Stomach (tissue), 19 donors: ENCODE measurements at places on chromosomes 4 and X. TPM values are rescaled to one million over a fixed set of nuclear protein-coding genes. Genes with fewer than 3 reads are reported as not detected.

- DNase-seq, result no peak
These were observed 270.0 kb upstream of the PABPC4L start for GRCh38 chr4:134471569-134471968.

DNA sequence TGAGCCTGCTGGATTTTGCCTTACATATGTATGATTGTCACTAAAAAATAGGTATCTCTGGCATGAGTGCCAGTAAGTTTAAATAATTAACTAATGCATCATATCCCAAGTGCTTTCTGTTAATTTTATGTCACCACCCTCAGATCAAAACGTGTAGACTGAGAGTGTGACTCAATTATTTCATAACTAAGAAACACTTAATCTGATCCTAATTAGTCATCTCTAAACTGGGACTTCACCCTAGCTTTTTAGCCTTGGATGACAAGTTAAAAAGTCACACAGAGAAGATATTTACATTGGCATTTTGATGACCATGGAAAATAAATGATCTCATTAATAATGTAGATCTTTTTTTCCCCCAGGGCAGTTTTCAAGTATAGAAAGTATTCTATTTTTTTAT lies 23.1 kb upstream of the SLC6A14 start:
- DNase-seq, result no peak

- DNase-seq, result no peak
These were observed 148.4 kb downstream of the AR start for GRCh38 chrX:67692246-67692645.

DNA sequence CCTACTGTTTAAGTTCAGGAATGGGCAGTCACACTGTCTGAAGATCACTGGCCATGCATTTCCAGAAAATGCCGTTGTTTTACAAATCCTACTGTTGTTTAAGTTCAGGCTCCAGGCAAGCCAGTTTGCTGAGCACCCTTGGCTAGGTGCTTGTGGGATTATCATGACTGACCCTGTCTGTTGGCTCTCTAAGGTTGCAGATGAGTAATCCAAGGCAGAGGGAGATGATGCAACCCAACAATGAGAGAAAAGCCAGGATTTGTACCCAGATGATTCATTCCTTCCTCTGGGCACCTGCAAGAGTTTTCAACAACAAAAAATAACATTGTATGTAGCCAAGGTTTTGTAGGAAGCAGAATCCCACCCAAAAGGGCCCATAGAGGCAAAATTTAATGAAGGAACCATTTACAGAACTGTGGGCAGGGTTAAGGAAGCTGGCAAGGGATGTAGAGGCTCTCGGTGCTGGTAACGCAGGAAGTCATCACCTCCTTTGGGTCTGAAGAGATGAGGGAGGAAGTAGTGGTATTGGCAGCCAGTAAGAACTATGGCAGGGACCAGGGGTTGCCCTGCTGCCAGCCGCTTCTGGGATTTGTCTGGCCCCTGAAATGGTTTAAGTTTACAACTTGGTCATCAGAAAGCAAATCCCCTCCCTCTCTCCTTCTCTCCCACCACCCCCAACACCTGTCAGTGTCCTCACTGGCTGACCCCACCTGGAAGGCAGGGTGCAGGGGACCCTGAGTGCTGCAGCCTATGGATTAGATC lies 54.8 kb downstream of the MSX1 start:
- no peak for DNase-seq

- DNase-seq, result peak; percentile 65
These were observed 1.9 kb downstream of the BCORL1 start for GRCh38 chrX:129984111-129984958.

DNA sequence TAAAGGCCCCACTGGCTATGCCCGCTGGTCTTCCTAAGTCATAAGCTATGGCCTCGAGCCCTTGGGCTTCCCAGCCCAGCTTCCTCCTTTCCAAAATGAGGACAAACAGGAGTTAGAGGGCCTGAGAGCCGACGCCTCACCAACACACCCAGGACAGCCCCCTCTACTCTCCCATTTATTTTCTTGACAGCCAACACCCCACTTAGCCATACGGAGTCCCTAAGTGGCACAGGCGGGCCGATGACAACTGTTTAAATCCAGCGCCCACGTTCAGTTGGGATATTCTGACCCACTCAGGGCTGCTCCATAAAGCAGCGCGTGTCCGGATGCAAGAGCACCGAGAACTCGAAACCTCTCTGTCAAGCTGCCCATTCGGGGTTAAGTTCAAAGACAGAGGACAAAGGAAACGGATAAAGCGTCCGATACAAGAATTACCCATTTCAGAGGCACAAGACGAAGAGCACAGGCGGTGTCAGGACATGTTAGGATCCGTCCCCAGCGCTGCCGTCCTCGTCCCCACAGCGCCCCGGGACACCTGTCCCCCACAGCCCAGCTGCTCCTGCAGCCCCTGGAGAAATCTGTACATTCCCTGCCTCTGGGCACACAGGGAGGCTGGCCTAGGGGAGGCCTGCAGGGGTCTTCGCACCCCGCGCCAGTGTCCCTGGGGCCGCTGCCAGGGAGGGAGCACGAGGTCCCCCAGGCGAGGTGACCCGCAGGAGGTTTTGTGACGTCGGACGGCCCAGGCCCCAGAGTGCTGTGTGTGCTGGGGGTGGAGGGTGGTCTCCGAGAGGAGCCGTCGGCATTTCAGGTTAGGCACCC lies 1.2 kb downstream of the PRKX start:
- peak; percentile 63 for DNase-seq

GRCh38 chr4:39103291-39103690 lies 41.3 kb downstream of the KLHL5 start:
- DNase-seq, result no peak

GRCh38 chrX:40095583-40096394 lies 2.0 kb downstream of the BCOR start:
- DNase-seq, result peak; percentile 58

GRCh38 chr4:37054531-37055077 lies 189.9 kb upstream of the NWD2 start:
- DNase-seq, result peak; percentile 15

DNA sequence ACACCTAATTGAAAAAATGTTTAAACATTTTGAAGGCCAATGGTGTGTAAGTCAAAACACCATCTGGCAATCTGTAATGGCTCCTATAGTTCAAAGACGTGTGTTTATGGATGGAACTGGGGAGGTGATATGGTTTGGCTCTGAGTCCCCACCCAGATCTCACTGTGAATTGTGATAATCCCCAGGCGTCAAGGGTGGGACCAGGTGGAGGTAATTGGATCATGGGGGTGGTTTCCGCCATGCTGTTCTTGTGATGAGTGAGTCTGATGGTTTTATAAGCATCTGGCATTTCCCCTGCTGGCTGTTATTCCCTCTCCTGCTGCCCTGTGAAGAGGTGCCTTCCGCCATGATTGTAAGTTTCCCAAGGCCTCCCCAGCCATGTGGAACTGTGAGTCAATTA lies 52.2 kb downstream of the ADRA2C start:
- DNase-seq, result no peak

DNA sequence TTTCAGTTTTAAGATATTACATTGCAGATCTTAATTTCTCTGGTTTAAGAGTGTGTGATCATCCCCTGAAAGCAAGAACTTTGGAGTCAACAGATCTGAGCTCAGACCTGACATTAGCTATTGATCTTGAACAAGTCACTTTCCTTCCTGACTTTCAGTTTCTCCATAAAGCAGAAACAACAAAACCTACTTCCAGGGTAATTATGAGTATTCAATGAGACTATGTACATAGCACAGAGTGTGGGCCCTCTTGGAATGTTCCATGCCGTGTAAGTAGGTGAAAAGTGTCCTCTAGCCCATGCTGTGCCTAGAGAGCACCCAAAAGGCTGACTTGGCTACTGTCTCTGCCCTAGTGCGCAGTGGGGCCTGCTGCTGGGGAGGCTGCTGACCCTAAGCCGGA lies 188.0 kb upstream of the RPL34 start:
- no peak for DNase-seq

DNA sequence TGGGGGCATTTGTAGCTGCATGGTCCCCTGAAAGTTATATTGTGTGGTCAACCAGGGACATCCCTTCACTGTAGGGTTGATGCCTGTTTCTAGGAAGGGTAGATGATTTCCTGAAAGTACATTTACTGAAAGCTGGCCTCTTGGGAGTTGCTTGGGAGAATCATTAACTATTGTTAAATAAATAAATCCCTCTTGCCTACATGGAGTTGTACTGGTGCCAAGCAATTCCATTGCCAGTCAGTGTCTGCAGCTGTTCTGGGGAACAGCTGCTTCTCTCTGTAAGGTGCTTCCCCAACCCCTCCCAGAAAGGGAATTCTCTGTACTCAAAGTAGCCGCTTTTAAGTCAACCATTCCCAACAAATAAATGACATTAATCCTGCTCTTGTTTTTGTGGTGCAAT lies 51.1 kb downstream of the C4orf51 start:
- DNase-seq, result peak; percentile 76

DNA sequence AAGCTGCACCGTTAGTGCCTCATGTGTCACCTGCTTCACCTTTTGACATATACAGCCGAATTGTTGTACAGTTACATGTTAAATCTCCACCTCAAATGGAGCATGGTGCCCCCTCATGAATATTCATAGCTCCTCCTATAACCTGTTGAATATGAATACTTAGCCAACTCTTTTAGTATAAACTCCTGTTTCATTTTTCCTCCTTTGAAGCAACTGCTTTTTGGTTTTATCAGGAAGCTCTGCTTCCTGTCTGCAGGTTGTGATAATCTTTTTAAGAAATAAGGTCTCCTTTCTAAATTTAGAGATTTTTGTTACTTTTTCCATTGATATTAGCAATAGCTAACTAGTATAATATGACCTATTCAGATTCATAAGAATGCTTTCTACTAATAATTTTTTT lies 1429.2 kb upstream of the AGA start:
- DNase-seq, result no peak

DNA sequence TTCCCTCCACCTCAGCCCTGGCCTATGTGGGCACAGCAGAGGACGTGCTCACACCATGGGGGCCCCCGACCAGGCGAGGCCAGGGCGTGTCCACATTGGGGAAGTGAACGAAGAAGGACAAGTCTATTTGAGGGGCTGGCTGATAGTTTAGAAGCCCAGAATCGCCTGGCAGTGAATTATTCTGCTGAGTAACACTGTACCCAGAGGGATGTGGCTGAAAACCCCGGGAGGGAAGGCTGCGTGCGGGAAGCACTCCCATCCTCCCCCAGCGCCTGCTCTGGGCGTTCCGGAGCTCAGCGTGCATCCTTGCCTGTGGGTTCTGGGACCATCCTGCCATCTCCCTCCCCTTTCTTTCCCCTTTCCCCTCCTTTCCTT lies 66.6 kb downstream of the TRMT44 start:
- DNase-seq, result no peak

- DNase-seq, result peak; percentile 99
These were observed at the start of gene SLAIN2 for GRCh38 chr4:48340965-48341775. SLAIN2 (plus strand) TSS chr4:48341529; CDS start chr4:48341740, 211 bp downstream.

GRCh38 chr4:151888367-151888866 lies 127.6 kb upstream of the GATB start:
- DNase-seq, result no peak

- DNase-seq, result no peak
These were observed 151.5 kb downstream of the VEGFC start for GRCh38 chr4:176641237-176641636.

- no peak for DNase-seq
These were observed 58.3 kb upstream of the PLAC1 start for GRCh38 chrX:134716620-134717012.

DNA sequence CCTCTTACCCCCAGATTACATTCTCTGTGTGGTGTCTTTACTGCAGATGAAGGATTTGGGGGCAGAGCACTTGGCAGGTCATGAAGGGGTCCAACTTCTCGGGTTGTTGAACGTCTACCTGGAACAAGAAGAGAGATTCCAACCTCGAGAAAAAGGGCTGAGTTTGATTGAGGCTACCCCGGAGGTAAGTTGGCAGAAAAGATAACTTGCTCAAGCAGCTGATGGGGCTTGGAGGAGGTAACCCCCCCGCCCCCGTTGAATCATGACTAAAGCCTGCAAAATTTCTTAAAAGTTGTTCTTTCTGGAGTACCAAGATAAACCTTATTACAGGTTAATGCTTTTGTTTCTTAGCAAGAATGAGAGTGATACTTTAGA lies 1.5 kb downstream of the CCNG2 start:
- no peak for DNase-seq

- DNase-seq, result peak; percentile 82
These were observed 32.7 kb upstream of the AMBN start for GRCh38 chr4:70559211-70559830.

- DNase-seq, result no peak
These were observed 188.4 kb downstream of the NR3C2 start for GRCh38 chr4:148253768-148254167.

GRCh38 chrX:50978920-50979682 lies 68.6 kb downstream of the BMP15 start:
- no peak for DNase-seq

DNA sequence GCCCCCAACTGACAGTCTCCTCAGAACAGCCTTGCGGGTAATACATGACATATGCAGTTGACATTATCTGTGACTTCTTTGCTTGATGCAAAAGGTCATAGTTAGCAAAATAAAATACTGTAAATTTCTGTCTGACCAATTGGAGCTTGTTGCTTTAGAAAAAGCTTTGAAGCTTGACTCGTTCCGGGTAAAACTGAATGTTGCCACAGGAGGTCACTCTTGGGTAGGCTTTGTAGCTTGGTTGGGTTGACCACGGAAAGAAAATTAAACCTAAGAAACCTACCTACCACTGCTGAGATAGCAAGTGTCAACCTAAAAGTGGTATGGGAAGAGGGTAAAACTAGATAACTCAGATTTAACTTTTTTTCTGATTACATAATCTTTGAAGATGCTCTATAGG lies 23.2 kb downstream of the PRPS2 start:
- DNase-seq, result peak; percentile 77

- DNase-seq, result peak; percentile 86
These were observed 5.8 kb upstream of the CDKN2AIP start for GRCh38 chr4:183438458-183439113.

- no peak for DNase-seq
These were observed 77.1 kb upstream of the WDR17 start for GRCh38 chr4:175988511-175988910.

The HELT gene
- not detected for total RNA-seq

The CT45A2 gene
- not detected for total RNA-seq

The CCKAR gene
- not detected for total RNA-seq

The HGFAC gene
- total RNA-seq, result not detected

The LPAR4 gene
- total RNA-seq, result not detected

The SLC4A4 gene
- total RNA-seq, result 56.2 TPM

The SOX3 gene
- total RNA-seq, result not detected

The P2RY10 gene
- total RNA-seq, result 2.4 TPM

The CYTL1 gene
- not detected for total RNA-seq

The MAGEB10 gene
- not detected for total RNA-seq

The SMIM31 gene
- total RNA-seq, result not detected

The XPNPEP2 gene
- 4.1 TPM for total RNA-seq

The CXCL11 gene
- not detected for total RNA-seq

The TRAPPC2 gene
- total RNA-seq, result 36.0 TPM

The GABRQ gene
- total RNA-seq, result not detected

The MGARP gene
- total RNA-seq, result not detected

The ITM2A gene
- total RNA-seq, result 38.8 TPM
